Stimulated activated CD8-positive, alpha-beta memory T cell treated with anti-CD3 and anti-CD28 coated beads, Interleukin-7, amount 100 ng/mL, for 1 hour (primary cell): ENCODE measurements at places on chromosomes 6 and 20.

GRCh38 chr6:143299253-143300166, 151.0 kb downstream of the ADAT2 start:
- DNase-seq = no peak

GRCh38 chr6:150363733-150364132, 5.1 kb upstream of the IYD start:
- DNase-seq = no peak

GRCh38 chr6:89669002-89669401, 30.5 kb upstream of the LYRM2 start:
- DNase-seq = no peak

GRCh38 chr6:127914240-127914639, 13.4 kb upstream of the THEMIS start:
- DNase-seq = no peak

DNA sequence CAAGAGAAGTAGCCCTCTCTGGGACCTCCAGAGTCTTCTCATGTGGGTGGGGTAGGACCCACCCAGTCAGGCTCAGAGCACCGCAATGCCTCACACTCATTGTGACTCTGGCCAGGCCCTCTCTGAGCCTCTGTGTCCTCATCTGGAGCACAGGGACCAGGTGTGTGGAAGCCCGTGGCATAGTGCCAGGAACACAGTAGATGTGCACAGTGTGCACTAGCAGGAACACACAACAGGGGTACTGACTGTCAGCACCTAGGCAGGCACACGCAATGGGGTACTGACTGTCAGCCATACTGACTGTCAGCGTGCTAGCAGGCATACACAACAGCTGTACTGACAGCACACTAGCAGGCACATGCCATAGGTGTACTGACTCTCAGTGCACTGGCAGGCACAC, 2.0 kb upstream of the STMN3 start:
- no peak for DNase-seq

DNA sequence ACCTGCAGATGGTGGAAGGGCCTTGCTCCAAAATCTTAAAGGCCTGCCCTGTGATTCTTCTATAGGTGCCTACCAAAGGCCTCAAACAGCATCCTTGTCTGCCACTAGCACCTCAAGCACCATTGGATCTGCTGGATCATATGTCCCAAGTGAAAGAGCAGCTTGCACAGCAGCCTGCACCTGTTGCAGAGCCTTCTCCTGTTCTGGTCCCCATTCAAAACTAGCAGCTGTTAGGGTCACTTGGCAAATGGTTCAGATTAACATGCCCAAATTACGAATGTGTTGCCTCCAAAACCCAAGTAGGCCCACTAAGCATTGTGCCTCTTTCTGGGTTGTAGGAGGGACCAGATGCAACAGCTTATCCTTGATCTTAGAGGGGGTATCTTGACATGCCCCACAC, 99.6 kb upstream of the F13A1 start:
- DNase-seq = no peak

GRCh38 chr20:49812507-49813304, at the start of gene SLC9A8:
TSS of gene SLC9A8 (plus strand) at chr20:49812828. CDS start at chr20:49812923, 95 bp downstream.
- DNase-seq = peak; percentile 60

DNA sequence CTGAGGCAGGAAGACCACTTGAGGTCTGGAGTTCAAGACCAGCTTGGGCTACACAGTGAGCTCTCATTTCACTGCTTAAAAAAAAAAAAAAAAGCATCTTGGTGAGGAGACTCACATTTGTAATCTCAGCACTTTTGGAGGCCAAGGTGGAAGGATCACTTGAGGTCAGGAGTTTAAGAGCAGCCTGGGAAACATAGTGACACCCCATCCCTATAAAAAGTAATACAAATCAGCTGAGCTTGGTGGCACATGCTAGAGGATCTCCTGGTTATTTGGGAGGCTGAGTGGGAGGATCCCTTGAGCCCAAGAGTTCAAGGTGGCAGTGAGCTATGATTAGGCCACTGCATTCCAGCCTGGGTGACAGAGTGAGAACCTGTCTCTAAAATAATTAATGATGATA, 29.4 kb upstream of the SYNCRIP start:
- no peak for DNase-seq

DNA sequence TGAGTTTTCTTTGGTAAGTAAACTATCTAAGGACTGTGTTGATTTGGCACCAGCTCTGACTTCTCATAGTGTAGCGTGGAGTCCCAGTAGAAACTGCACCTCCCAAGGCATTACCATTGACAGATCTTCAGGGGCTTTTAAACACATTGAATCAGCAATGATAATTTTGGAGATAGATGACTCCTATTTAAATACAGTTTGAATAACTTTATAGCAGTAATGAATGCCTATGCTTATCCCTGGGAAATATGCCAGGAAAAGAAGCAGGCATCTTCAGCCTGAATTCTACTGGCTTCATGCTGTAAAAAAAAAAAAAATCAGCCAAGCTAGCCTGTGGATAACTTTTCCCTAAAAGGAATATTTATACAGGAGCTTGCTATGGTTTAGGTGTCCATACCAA, 895.9 kb downstream of the EYS start:
- no peak for DNase-seq

DNA sequence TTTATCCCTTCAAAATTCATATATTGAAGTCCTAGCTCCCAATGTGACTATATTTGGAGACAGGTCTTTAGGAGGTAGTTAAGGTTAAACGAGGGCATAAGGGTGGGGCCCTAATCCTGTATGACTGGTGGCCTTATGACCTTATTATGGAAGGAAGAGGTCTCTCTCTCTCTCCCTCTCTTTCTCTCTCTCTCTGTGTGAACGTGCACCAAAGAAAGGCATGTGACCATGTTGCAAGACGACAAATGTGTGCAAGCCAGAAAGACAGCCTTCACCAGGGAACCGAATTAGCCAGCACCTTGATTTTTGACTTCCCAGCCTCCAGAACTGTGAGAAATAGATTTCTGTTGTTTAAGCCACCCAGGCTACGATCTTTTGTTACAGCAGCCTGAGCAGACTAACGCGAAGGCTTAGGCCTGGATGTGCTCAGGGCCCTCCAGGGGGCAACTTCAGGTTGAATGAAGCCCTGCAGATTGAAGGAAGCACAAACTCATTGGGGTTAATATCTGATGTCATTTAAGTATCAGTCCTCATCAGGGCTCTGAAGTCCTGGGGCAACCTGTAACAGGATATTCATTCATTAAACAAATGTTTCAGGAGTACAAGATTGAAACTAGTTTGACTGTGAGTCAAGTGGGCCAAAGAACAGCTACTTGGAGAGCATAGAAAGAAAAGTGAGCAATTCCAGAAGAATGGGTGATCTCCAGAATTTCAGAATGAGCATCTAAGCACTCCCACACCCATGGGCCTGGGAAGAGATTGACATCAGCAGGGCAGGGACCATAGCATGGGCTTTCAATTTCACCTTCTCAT, 157.4 kb upstream of the TNFAIP3 start:
- DNase-seq = no peak

GRCh38 chr6:33875696-33876095, 71.9 kb upstream of the MLN start:
- no peak for DNase-seq

DNA sequence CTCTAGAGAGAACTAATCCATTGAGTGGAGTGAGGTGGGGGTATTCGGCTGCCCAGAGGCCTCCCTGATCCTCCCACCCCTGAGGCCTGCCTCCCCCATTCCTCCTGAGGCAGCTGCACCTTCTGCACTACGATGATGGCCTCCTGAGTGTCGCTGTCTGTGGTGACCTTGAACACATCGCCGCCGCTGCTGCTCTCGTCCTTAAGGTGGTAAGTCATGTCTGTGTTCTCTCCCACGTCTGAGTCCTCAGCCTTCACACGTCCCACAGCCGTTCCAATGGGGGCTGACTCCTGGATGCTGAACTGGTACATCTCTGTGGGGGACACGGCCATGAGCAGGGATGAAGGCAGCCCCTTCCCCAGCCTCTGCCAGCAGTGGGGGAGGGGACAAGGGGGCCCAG, 94.8 kb downstream of the CD40 start:
- DNase-seq = no peak

GRCh38 chr6:24357336-24358218, at the start of gene DCDC2:
TSS of gene DCDC2 (minus strand) at chr6:24358059. CDS start at chr6:24357750, 309 bp downstream.
- DNase-seq = no peak

DNA sequence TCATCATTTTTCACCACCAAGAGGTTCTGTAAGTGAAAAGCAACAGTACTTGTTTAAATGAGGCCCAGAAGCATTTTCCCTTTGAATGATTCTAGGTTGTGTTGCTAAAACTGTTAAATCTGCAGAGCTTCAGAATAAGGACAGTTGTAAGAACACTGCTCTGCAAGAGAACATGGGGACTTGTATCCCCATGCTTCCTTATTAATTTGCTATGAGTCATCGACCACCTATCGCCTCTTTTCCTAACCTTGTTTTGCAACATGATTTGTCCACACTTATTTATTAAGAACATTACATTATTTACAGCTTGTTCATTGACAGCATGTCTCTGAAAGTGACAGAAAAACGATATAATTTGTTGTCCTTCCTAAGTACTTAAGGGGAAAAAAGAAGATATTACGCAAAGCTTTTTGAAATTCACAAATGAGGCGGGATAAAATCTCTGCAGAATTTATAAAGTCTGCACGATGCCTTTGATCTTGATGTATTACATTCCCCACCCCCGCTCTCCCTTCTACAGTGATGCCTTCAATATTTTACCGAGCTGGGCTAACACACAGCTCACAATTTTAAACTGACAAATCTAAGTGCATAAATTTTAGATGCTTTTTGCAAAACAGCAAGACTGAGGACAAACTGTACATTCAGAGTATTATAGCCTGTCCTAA, 220.0 kb upstream of the SPTLC3 start:
- DNase-seq = no peak

- DNase-seq = no peak
Observed at GRCh38 chr20:35395728-35396127, 16.0 kb downstream of the UQCC1 start.

DNA sequence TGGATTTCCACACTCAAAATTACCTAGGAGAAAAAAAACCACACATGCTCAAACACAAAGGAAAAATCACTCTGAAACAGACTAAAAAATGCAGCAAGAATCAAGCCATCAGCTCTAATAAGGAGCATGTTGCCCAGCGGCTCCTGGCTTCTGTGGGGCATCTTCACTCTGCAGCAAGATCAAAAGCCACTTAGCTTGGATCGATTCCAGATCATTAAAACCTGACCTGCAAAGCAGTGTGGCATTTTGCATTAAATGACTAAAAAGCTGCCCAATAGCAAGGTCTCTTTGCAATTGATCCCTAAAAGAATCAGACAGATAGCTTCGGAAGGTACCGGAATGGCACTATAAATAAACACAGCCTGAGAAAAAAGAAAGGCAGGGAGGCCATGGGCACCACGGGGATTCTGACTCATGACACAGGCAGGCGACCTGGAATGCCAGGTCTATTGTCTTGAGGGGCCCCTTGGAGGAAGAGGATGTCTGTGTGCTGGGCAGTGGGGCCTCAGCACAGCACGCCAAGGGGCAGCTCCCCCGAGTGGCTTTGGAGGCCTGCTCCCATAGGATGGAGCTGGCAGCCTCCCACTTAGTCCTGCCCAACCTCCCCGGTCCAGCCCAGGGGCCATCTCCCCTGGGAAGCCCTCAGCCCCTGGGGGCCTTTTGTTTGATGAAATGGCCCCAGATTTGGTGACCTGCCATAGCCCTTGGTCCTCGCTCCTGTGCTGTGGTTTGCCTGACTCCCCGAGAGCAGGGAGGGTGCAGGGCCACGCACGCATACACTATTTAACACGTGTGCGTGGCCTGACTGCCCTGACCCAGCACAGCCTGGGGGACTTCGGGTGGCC, 7.6 kb downstream of the LEMD2 start:
- no peak for DNase-seq

GRCh38 chr6:94269256-94269655, 849.9 kb upstream of the EPHA7 start:
- no peak for DNase-seq

- no peak for DNase-seq
Observed at GRCh38 chr6:26544473-26544872, 6.3 kb downstream of the HMGN4 start.

DNA sequence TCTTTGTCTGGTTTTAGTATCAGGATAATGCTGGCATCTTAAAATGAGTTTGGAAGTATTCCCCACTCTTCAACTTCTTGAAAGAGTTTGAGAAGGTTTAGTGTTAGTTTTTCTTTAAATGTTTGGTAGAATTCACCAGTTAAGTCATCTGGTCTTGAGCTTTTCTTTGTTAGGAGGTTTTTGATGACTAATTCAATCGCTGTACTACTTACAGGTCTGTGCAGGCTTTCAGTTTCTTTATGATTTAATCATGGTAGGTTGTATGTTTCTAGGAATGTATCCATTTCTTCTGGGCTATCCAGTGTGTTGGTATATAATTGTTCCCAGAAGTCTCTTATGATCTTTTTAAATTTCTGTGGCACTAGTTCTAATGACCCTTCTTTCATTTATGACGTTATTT, 215.5 kb downstream of the LRFN2 start:
- DNase-seq = no peak

DNA sequence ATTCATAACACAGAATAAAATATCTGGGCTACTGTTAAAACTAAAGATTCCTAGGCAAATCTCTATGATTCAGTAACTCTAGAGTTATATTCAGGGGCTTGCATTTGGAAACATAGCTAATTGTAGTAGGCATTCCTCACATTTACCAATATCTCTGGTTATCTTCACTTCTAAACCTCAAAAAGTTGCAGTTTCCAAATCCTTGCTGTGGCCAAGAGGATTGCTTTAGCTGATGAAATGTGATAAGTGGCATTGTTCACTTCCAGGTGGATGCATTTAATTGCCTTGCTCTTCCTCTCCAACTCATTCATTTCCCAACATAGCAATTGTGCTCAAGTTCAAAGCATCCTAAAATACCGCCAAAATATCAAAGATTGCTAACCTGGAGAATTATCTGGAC, 246.6 kb downstream of the GRIK2 start:
- DNase-seq = no peak

DNA sequence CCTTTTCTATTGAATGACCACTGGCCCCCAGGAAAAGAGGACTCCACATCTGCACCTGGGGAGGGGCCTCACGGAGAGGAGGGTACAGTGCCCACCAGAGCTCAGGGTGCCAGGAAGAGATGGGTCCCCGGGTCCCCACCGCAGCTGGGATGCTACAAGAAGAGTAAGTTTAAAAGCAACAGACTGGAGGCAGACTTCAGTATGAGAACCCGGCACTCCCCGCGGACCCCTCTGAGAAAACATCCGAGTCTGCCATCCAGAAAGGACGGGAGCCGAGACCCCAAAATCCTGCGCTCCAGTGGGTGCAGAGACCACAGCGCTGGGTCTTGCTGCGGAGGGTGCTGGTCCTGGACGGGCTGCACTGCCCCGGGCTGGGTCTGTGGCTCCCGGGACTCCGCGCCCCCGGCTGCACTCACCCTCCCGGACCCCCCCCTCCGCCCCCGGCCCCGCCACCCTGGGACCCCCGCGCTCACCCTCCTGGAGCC, 350 bp downstream of the HELZ2 start:
- no peak for DNase-seq

DNA sequence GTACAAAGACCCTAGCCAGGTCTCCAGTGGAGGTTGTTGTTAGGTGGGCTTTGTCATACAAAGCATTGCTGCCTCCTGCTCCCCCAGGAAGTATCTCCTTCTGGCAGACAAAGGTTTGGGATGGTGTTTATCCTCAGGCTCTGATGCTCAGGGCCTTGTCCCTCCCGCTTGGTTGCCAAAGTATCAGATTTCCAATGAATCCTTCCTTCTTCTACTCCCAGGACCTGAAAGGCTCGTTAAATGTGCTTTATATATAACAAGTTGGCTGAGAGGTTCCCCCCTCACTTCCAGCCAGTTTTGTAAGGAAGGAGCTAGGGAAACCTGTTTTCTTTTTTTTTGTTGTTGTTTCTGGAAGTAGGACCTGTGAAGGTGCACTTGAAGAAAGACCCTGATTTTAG, 14.4 kb downstream of the PTK7 start:
- no peak for DNase-seq

- no peak for DNase-seq
Observed at GRCh38 chr20:428658-429200, 20.6 kb downstream of the RBCK1 start.

GRCh38 chr6:100115407-100116101, 121.5 kb upstream of the MCHR2 start:
- no peak for DNase-seq
